ENCODE measurements at places on chromosomes 2 and 18.

- DNase-seq, result no peak
These were observed 144.1 kb downstream of the EVA1A start for GRCh38 chr2:75416420-75417342.

GRCh38 chr2:222594679-222595078 is 61.2 kb downstream of the FARSB start:
- DNase-seq, result no peak

DNA sequence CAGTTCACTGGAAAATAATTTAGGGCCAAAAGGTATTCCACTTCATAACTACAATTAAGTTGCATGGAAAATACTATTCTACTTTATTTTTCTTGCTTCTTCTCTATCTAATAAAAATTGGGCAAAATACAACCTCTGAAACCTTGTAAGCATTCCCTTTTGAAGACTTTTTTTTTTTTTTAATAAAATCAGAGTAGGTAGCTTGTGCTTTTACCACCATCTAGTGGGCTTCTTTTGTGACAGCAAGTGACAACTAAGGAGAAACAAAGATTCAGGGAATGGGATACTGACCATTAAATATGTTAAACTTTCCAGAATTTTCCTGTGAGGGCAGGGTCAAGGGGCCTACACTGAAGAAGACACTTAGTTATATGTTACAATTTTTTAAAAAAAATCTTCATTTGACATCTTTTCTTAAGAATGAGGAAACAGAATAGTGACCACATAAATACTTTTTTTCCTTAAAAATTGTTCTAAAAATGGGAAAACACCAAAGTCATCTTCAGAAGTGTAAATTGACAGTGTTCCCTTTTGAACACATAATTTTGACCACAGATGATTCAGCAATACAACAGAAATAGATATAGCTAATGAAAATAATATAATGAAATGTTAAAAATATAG is 1183.2 kb upstream of the ACVR2A start:
- no peak for DNase-seq

DNA sequence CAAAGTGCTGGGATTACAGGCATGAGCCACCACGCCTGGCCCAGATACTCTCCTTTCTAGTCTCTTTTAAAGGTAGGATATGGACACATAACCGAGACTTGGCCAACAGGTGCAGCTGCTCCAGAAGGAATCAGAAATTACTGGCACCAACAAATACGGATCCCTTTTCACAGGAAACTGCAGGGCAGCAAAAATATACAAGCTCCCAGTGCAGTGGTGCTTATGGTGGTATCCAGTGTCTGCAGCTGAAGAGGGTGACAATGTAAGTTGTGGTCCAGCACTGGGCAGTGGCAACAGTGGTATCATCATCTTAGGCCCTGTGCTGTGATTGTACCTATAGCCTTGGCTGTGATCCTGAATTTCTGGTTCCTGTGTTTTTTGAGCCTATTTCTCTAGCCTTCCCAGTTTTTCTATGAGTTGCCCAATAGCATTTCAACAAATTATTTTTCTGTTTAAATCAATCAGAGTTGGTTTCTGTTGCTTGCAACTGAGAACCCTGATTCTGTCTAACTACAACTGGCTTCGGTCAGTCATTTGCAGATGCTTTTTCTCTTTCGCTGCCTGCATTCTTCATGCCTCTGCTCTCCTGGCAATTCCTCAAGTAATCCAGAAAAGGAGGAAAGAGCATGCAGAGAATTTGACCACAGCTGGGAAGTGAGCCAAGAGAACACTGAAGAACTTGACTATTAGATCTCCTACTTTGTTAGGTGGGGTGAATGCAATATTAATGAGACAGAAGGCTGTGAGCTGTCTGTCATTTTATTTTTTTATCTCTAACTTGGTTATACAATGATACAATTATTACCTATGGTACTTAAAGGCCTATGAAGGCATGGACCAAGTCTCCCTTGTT is 30.8 kb upstream of the EML4 start:
- DNase-seq, result no peak

GRCh38 chr18:7329016-7329415 is 98.1 kb downstream of the LRRC30 start:
- no peak for DNase-seq

DNA sequence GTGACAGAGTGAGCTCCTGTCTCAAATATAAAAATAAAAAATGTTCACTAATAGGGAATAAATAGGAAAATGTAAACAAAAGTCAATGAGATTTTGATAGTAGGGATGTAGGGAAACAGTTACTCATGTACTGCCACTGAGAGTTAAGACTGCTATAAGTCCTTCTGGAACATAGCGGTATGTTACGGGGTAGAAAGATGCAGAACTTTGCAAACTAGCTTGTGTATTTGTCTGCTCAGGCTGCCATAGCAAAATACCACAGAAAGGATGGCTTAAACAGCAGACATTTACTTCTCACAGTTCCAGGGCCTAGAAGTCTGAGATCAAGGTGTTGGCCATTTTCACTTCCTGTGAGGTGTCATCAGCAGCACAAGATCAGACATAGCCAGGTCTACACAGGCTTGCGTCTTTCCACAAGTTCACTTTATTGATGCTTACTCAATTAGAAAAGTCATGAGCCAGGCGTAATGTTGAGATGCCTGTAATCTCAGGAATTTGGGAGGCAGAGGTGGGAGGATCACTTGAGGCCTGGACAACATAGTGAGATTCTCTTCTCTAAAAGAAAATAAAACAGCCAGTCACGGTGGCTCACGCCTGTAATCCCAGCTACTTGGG is 8.8 kb downstream of the TXNDC2 start:
- DNase-seq, result no peak

GRCh38 chr2:240840435-240841060 is 20.5 kb upstream of the KIF1A start:
- DNase-seq, result no peak

GRCh38 chr2:191048073-191048472 is 34.1 kb upstream of the STAT1 start:
- no peak for DNase-seq

DNA sequence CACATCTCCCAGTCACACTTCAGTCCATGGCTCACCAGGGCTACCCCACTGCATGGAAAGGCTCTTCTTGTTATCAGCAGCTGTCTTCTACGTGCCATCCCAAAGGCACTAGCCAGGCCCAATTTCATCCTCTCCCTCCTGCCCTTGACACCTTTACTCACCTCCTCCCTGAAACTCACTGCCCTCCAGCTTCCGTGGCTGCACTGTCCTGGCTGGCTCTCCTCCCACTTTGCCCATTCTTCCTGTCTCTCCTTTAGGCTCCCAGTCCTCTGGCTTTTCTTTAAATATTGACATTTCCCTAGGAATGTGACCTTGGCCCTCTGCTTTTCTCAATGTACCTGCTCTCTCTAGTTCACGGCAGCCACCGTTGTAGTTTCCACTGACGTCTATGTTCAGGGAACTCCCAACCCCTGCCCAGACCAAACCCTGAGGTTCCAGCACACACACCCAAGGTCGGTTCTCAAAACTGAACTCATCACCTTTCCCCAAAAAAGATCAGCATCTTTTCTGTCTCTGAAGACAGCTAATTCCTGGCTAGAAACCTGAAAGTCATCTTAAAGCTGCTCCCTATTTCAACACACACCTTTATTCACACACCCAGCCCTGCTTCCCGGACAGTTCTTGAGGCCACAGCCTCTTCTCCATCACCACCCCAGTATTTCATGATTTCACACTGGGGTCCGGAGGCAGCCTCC is 36.7 kb downstream of the WDFY1 start:
- DNase-seq, result no peak

- DNase-seq, result no peak
These were observed 46.8 kb downstream of the EPG5 start for GRCh38 chr18:45920367-45920766.

- no peak for DNase-seq
These were observed 320.1 kb downstream of the CDH2 start for GRCh38 chr18:27856820-27857219.
